H1 (cell line): ENCODE measurements at places on chromosomes 13 and 19. TPM values are rescaled to one million over a fixed set of nuclear protein-coding genes. Genes with fewer than 3 reads are reported as not detected.

KCNJ14 gene
- 0.89 and 1.0 TPM in 2 replicates for total RNA-seq

ATP4B gene
- total RNA-seq: not detected in 2 replicates

MYO16 gene
- total RNA-seq: 0.10 and 0.22 TPM in 2 replicates

GRCh38 chr13:113657851-113658741 lies at the start of gene ATP4B:
Gene ATP4B (minus strand): TSS chr13:113658198. CDS start chr13:113658144, 54 bp downstream.
- H3K27ac ChIP-seq: no peak within 1 kb of the TSS
- no peak within 1 kb of the TSS for H3K4me3 ChIP-seq
- H3K27me3 ChIP-seq: no peaks in the 10 kb centered on the region

DNA sequence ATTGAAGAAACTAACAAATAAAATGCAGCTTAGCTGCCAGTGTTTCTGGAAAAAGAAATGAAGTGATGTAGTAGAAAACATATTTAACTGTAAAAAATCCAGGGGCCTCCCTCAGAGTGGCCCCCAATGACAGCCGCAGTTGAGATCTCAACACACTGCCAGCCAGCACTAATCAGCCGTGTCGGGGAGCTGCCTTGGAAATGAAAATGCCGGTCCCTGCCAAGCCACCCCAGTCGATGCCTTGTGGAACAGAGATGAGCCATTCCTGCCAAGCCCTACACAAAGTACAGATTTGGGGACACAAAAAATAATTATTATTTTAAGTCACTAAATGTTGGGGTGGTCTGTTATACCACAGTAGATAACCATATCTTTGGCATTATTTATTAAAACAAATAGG lies 1342.4 kb downstream of the EFNB2 start:
- no peaks in the 10 kb centered on the region for H3K36me3 ChIP-seq
- no peaks in the 10 kb centered on the region for H3K27me3 ChIP-seq
- H3K4me3 ChIP-seq: no peak overlapping the region
- H3K27ac ChIP-seq: no peak overlapping the region
- H3K4me1 ChIP-seq: no peaks in the 10 kb centered on the region

DNA sequence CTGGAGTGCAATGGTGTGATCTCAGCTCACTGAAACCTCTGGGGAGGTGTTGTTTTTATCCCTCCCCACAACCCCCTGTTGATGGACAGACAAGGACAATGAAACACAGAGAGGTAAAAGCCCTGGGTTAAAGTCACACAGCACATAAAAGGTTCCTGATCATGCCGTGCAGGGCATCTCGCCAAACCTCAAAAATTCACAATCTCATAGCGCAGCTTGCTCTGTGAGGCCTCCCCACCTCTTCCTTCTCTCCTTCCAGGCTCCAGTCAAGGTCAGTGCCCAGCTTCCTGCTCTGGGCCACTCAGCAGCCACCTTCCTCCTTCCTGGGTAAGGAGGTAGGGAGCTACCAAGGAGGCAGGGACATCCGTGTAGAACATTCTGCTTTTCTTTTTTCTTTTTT lies 2.3 kb downstream of the FUT2 start:
- no peak for DNase-seq
- no peak overlapping the region for H3K4me3 ChIP-seq
- no peaks in the 10 kb centered on the region for H3K4me1 ChIP-seq
- H3K36me3 ChIP-seq: no peaks in the 10 kb centered on the region
- no peaks in the 10 kb centered on the region for H3K27me3 ChIP-seq
- no peak overlapping the region for H3K27ac ChIP-seq

DNA sequence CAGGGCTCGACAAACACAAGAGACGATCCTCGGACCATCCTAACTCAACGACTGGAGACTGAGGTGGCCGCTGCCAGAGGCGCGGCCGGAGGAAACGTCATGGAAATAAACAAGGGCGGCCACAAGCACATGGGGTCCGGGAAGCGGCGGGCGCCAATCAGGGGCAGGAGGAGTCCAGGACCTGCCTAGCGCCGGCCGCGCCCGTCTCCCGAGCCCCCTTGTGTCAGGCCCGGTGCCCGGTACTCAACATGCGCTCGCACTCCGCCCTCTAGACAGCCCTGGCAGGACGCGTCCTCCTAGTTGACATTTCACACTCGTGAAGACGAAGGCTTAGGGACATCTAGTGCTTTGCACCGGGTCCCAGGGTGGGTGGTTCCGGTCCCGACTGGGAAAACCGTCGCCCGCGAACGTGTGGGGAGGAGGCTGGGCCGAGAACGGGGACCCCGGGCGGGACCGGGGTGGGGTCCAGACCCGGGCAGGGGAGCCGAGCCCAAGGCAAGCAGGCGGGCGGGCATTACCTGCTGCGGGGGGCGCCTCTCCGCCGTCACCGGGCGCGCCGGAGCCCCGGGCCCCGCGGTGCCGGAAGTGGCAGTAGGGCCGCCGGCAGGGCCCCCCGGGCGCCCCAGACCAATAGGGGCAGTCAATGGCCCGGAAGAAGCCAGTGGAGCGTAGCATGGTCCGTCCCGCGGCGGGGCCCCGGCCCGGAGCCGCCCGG lies 442 bp downstream of the REXO1 start:
- H3K27me3 ChIP-seq: no peaks in the 10 kb centered on the region
- H3K4me1 ChIP-seq: no peaks in the 10 kb centered on the region
- DNase-seq: no peak
- H3K36me3 ChIP-seq: no peaks in the 10 kb centered on the region

DNA sequence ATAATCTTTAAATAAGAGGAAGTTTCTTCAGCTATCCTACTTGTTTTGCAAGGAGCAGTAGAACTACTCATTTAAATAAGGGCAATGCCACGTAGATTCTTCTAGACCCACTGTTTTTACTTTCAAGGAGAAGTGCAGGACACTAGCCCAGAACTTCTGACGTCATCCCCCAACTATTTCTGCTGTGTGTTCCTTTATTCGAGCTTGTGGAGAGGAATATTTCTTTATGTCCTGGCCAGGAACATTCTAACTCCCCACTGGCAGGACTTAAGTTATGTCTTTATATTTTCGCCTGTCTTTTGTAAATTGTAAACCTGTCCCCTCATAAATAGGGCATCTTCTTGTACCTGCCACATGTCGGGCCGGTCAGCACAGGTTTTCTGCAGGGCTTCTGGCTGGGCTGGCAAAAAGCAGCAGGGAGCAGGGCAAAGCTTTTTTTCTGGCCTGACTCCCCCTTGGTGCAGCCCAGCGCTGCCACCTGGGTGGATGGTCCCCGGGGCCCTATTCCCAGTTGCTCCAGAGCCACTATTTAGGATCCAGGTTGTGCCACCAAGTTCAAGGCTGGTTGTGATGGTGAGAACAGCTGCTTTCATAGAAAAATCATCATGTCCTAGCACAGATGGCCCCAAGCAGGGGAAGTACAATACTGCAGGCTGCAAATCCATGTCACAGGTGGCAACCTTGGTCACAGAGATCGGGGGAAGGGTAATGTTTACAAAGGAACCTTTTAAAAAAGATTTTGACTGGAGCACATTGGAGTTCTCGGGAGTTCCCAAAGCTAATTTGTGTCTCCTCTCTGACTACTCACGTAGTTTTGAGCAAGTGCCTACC lies 1.8 kb downstream of the MBNL2 start:
- no peak overlapping the region for H3K27ac ChIP-seq
- peaks cover 47% of the 10 kb centered on the region for H3K27me3 ChIP-seq
- H3K4me3 ChIP-seq: no peak overlapping the region; the same call in 1 of the 2 replicates
- no peaks in the 10 kb centered on the region for H3K36me3 ChIP-seq

GRCh38 chr13:31880851-31881494 lies 141.6 kb downstream of the RXFP2 start:
- H3K4me3 ChIP-seq: no peak overlapping the region
- no peaks in the 10 kb centered on the region for H3K4me1 ChIP-seq
- DNase-seq: no peak
- H3K27ac ChIP-seq: no peak overlapping the region
- H3K27me3 ChIP-seq: no peaks in the 10 kb centered on the region
- H3K36me3 ChIP-seq: no peaks in the 10 kb centered on the region

DNA sequence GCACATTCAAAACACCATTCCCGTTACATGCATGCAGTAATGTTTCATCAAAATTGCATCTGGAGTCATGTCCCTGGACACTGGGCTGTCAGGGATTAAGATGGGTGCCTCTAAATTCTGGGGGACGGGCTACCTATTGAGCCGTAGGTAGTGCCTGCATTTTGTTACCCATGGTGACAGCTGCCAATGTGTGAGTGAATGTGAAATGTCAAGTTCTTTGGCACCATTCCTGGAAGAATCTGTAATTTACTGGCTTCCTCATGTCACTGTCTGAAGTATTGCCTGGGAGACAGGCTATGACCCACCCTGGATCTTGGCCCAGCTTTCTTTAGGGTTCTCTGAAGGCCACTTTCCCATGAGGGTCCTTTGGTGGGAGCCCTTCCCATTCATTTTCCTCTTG lies 266.1 kb downstream of the TSHZ3 start:
- H3K36me3 ChIP-seq: no peaks in the 10 kb centered on the region
- H3K27me3 ChIP-seq: no peaks in the 10 kb centered on the region
- H3K27ac ChIP-seq: no peak overlapping the region
- H3K4me1 ChIP-seq: no peaks in the 10 kb centered on the region
- H3K4me3 ChIP-seq: no peak overlapping the region

GRCh38 chr13:32264407-32264806 lies 50.8 kb downstream of the ZAR1L start:
- DNase-seq: no peak
- no peaks in the 10 kb centered on the region for H3K27me3 ChIP-seq
- H3K4me3 ChIP-seq: no peak overlapping the region

DNA sequence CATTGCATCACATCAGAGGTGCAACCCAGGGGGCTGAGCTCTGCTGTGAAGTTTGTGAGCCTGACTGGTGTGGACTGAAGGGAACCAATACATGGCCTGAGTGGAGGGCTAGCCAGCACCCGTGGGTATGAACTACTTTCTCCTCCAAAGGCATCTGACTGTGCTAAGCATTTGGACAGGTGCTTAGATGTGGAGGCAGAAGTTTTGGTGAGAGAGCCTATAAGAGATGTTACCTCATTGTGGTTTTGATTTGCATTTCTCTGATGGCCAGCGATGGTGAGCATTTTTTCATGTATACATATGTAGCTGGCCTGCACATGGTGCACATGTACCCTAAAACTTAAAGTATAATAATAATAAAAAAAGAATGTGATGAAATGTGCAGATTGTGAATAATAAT lies 46.9 kb downstream of the TEX29 start:
- no peak overlapping the region for H3K27ac ChIP-seq
- no peaks in the 10 kb centered on the region for H3K4me1 ChIP-seq
- no peak for DNase-seq
- H3K27me3 ChIP-seq: no peaks in the 10 kb centered on the region
- H3K4me3 ChIP-seq: no peak overlapping the region
